Activated CD4-positive, alpha-beta memory T cell treated with anti-CD3 and anti-CD28 coated beads for 36 hours (primary cell): ENCODE measurements at places on chromosomes 6 and 20.

DNA sequence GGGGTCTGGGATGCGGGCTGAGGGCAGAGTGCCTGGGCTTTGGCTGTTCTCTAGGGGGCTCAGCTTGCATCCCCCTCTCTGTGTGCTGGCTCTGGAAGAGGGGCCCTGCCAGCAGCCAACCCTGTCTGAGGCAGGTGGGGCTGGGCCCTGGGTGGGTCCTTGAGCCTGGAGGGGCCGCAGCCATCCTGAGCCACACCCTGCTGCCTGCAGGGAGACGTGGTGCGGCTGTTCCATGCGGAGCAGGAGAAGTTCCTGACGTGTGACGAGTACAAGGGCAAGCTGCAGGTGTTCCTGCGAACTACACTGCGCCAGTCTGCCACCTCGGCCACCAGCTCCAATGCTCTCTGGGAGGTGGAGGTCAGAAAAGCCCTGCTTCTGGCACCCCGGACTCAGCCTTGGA lies 41.2 kb downstream of the ITPR3 start:
- DNase-seq: no peak

DNA sequence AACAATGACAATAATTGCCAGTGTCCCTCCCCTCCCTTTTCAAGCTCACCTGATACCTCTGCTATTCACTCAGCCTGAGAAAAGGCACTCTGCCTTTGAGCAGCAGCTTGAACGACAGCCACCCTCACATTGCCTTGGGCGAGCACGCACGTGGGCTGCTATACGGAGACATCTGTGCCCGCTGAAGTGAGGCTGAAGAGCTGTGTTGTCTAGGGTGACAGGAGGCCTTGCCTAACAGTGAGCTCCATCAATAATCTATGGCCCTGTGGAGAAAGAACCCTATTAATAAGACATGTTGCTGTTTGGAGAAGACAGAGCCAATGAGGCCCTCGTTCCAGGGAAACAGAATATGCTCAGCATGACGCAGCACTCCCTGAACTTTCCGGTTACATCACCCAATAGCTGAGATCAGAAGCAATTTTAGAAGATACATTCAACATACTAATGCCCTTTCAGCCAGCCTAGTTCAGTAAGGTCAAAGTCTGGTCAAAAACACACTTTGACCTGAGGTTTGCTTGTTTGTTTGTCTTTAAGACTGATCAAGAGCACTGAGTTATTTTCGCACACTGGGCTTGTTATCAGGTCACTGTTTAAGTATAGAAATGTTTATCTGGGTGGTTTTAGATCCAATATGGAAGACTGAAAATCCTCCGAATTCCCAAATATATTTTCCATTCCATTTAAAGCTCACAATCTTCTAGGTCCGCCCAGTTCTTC lies 30.6 kb downstream of the RBM24 start:
- no peak for DNase-seq

GRCh38 chr20:17657079-17657825 lies 24.8 kb downstream of the RRBP1 start:
- no peak for DNase-seq

GRCh38 chr20:64140061-64140931 lies 24.0 kb upstream of the MYT1 start:
- no peak for DNase-seq

DNA sequence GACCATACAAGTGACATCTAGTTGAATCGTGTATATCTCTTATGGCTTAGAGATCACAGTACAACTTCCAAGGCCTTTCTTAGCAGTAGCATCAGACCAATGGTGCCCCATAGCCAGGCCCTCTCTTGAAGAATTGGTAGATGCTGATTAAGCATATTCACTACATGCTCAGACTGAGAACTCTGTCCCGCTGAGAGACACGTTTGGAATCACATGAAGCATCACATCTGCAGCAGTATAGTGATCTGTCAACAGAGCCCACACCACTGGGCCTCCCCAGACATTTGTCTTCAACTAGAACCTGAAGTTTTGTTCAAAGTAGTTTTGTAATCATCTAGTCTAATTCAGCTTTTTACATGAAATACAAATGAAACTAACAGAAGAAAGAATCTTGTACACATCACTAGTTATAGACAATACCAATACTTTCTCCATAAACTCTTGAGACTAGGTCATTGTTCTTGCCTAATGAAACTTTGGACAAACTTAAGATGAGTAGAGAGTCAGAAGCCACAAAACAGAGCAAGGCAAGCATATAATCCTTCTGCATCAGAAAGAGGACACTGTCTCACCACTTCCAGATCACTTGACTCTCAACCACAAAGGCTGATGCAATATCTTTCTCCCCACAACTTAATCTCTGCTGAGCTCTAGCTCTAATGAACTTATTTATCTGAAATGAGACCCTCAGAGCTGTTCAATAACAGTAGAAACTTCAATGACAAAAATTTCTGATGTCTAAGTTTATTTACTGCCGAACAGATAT lies 182.7 kb downstream of the TBX18 start:
- DNase-seq: no peak

GRCh38 chr20:3738111-3739053 lies 5.9 kb downstream of the HSPA12B start:
- DNase-seq: no peak

- DNase-seq: peak; percentile 3
Observed at GRCh38 chr6:33981421-33981820, 164.5 kb downstream of the GRM4 start.

GRCh38 chr20:64039293-64040160 lies 3.5 kb downstream of the C20orf204 start:
- DNase-seq: no peak

DNA sequence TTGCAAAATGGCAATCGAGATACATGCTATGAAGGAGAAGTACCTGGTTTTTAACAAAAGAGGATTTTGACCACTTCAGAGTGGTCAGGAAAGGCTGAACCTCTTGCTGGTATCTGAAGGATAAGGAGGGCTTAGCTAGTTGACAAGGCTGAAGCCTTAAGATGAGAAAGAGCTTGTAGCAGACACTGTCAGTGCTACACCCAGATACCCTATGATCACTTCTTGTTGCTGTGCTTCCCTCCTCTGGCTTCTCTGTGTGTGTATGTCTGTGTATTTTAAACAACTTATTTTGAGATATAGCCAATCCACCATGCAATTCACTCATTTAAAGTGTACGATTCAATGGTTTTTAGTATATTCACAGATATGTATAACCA lies 38.9 kb upstream of the TGM2 start:
- DNase-seq: no peak

GRCh38 chr20:34089655-34090345 lies 22.2 kb downstream of the EIF2S2 start:
- DNase-seq: no peak

DNA sequence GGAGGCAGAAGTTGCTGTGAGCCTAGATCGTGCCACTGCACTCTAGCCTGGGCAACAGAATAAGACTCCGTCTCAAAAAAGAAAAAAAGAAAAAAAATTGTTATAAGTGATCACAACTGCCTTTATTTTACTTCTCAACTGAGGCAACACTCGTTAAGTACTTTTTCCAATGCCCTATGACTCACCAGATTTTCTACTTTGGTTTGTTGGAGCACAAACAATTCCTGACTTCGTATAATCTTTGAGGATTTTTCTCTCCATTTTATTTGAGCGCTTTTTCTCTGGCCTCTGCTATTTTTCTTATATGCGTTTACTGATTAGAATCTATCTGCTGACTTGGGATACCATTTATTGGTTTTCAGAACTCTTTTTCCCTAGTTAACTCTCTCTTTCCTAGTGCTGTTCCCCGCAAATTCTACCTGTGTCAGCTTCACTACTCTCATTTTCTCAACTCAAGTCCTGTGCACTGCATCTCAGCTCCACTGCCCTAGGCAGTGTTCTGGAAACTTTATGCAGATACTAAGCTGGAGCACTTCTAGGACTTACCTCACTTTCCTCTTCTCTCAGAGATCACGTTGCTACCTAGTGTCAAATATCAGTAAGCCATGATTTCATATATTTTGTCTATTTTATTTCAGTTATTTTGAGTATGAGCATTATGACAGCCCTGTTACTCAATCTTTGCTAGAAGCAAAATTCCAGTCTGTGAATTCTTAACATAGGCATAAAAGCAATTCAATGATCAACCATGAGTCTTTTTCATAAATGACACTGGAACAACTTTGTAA lies 1120.1 kb upstream of the CITED2 start:
- DNase-seq: no peak

DNA sequence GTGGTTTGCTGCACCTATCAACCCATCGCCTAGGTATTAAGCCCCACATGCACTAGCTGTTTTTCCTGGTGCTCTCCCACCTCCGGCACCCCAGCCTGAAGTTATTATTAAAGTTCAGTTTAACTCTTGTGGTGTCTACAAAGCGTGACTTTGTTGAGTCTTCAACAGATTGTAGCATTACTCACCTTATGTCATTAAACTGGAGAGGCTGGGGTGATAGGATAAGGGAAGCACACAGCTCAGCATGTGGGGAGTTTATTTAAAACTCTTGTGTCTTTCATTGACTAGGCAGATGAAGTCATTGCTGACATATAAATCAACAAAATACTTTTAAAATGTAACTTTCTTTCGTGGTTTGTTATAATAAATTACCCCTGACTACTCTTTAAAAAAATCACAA lies 84.7 kb upstream of the GCM1 start:
- no peak for DNase-seq
